Stimulated activated CD4-positive, alpha-beta T cell treated with anti-CD3 and anti-CD28 coated beads, Interleukin-1b, Interleukin-23, amount 100 ng/mL, for 1 hour (primary cell): ENCODE measurements at places on chromosomes 1 and 21.

- no peak for DNase-seq
Measured at GRCh38 chr1:59139396-59139795, 157.5 kb upstream of the FGGY start.

- DNase-seq, result no peak
Measured at GRCh38 chr1:216178281-216178680, 245.0 kb downstream of the USH2A start.

- DNase-seq, result no peak
Measured at GRCh38 chr1:205374210-205375078, 17.7 kb upstream of the KLHDC8A start.

- DNase-seq, result no peak
Measured at GRCh38 chr1:78383923-78384322, 106.9 kb upstream of the PTGFR start.

DNA sequence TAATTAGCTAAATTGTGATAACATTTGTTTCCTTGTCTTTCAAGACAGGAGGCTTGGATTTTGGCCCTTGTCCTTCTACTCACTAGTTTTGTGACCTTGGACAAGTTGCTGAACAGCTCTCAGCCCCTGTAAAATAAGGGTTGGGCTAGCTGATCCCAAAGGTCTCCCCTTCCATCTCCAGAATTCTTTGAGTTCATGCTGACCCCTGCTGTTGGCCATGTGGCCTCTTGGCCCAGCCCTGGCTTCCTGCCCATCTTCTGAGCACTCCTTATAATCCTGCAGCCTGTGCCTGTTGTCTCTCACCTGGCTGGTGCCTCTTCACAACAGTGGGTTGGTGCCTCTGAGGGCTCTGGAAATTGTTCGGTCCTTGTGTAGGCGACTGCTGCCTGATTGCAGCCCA lies 10.1 kb downstream of the PTGFRN start:
- DNase-seq, result no peak

- no peak for DNase-seq
Measured at GRCh38 chr1:167440345-167440744, 78.0 kb downstream of the CD247 start.

- no peak for DNase-seq
Measured at GRCh38 chr1:165854101-165854845, 26.9 kb downstream of the UCK2 start.

DNA sequence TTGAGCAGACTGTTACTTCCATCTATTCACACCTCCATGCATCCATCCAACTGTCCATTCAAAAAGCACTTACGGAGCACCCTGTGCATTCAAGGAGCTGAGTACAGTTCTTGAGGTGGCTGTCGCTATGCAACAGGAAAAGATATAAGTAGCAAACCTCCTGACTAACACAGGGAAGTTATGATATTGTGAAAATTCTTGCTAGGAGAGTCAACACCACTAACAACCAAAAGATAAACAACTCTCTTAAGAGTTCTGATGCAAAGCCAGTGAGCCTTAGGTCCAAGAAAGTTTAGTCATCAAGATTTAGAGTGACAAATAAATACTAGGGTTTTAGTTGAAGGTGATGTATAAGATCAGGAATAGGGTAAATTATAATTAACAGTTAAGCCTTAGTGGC lies 44.5 kb upstream of the TRIM45 start:
- DNase-seq, result no peak

- no peak for DNase-seq
Measured at GRCh38 chr1:239386453-239387303, at the start of gene CHRM3. Gene CHRM3, plus strand, starts transcription at chr1:239386568. Its CDS starts 520,884 bp downstream, at chr1:239907452.

DNA sequence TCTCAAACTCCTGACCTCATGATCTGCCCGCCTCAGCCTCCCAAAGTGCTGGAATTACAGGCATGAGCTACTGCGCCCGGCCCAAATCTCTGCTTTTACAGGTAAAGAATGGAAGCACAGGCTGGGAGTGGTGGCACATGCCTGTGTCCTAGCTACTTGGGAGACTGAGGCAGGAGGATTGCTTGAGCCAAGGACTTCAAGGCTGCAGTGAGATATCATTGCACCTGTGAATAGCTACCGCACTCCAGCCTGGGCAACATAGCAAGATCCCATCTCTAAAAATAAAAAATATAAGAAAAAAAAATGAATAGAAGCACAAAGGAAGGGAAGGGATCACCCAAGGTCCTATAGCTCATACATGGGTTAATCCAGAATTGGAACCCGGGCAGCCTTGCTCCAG lies 15.0 kb downstream of the ALPL start:
- DNase-seq, result no peak

DNA sequence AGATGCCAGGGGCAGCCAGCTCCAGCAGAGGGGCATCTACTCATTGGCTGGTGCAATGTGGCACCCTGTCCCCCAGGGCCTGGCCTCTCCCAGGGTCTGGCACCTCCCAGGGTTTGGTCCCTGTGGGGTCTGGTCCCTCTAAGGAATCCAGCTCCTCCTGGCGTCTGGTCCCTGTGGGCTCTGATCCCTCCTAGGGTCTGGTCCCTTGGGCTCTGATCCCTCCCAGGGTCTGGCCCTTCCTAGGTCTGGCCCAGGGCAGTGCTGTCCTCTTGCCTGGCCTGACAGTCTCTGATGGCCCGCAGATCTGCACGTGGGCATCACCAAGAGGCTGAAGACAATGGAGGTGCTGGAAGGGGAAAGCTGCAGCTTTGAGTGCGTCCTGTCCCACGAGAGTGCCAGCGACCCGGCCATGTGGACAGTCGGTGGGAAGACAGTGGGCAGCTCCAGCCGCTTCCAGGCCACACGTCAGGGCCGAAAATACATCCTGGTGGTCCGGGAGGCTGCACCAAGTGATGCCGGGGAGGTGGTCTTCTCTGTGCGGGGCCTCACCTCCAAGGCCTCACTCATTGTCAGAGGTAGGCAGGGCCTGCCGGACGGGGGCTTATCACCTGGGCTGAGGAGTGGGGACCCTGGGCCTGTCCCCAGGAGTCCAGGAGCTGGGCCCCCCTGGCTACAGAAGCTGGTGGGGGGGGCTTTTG lies 73.9 kb downstream of the OBSCN start:
- DNase-seq, result no peak

GRCh38 chr1:81547261-81547911 lies 253.3 kb upstream of the ADGRL2 start:
- no peak for DNase-seq

DNA sequence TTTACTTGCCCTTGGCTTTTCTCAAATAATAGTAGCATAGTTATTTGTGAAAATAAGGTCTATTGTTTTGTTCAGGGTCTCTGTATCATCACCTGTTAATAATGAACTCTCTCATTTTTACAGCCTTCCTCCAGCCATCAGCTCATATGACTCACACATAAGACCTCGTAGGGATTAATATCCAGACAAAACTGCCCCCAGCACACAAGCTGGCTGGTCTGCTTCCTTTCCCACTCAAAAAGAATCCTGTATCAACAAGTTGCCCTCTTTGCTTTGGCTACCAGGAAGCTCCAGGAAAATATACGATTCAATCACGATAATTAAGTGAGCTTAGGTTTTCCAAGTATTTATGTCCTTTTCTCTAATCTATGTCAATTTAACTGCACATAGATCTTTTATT lies 119.2 kb downstream of the DMRTB1 start:
- no peak for DNase-seq

GRCh38 chr1:153985341-153985912 lies 712 bp downstream of the RAB13 start:
- no peak for DNase-seq

DNA sequence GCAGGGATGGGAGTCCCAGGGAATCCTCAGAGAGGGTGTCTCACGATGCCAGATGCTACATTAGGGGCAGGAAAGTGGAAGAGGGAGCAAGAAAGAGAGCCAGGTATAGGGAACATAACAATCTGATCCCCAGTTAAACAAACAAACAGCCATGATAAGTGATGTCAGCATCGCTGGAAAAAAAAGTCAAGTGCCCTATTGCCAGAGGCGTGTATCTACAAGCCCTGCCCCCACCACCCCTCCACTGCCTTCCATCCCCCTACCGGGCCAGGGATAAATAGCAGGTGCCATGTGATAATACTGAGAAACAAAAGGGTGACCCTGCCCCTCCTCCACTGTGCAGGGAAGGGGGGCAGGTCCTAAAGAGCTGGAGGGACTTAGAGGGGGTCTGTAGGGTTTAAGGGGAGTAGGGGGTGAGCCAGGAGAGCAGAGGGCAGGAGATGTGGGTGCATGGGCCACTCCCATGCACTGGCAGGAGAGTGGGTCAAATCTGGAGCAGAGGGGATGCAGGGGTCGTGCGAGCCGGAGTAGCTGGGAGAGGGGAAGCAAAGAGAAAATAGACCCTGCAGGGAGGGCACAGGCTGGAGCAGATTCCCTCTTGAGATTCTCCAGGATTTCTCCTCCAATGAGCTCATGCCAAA lies 3.4 kb downstream of the SLC26A9 start:
- DNase-seq, result no peak

DNA sequence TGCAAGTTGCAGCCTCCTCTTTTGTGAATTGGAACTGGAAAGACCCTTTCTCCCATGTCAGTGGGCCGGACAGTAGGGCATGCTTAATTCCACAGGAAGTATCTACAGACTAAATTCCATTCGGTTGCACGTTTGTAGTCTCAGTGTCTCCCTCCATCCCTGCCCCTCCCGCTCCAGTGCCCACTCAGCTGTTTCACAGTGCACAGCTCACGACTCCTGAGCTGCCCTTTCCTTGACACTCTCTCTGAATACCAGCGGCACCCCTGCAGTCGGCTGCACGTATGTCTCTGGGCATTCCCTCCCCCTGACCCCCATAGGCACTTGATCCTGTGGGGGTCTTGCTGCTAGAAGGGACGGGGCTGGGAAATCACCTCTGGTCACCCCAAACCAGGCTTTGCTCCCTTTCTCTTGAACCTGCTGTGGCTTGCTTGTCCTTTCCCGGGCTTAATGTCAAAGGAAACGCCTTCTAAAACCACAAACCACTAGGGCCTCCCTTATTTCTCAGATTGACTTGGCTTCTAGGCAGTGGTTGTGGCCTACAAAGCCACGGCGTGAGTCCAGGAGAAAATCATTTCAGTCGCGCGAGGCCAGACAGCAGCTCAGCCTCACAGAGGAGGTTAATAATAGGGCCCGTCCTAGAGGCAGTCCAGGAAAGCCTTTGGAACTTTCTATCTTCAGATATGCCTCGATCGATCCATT lies 365.3 kb upstream of the PROX1 start:
- no peak for DNase-seq

DNA sequence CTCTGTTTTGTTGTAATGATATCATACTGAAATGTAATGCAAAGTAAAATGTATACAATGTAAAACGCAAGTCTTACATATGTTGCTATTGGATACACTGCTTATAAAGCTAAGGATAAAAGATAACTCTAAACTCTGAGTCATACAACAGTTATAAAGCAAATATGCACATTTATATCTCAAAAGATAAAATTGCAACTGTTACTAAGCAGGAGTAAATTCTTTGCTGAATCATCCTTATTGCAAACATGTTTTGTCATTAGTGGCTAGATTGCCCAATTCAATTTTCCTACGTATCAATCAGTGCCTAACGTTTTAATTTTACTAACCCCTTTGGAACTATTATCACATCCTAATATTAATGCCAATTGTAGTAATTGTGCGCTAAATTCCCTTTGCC lies 762.9 kb downstream of the LTN1 start:
- no peak for DNase-seq

GRCh38 chr1:5947978-5948680 lies 44.1 kb downstream of the NPHP4 start:
- DNase-seq, result no peak

DNA sequence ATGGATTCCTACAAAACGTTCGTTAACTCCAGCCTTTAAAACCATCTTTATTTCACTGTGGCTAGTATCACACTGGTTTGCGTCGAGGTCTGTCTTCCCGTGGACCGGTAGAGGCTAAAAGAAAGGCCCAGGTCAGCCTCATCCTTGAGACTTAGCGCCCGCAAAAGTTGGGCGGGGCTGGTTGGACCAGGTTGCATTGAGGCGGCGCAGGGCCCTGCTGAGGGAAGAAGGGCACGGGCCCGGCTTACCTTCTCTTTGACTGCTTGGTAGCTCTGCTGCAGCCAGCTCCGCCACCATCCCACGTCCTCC lies 455 bp downstream of the BSDC1 start:
- no peak for DNase-seq

- no peak for DNase-seq
Measured at GRCh38 chr1:147627435-147628110, 42.8 kb downstream of the ACP6 start.
